8988T (cell line): ENCODE measurements at places on chromosomes 3 and 15.

- DNase-seq, result no peak
Measured at GRCh38 chr3:13556207-13556606, 7.3 kb downstream of the FBLN2 start.

GRCh38 chr15:79086814-79087213 lies 3.8 kb downstream of the RASGRF1 start:
- DNase-seq, result no peak

DNA sequence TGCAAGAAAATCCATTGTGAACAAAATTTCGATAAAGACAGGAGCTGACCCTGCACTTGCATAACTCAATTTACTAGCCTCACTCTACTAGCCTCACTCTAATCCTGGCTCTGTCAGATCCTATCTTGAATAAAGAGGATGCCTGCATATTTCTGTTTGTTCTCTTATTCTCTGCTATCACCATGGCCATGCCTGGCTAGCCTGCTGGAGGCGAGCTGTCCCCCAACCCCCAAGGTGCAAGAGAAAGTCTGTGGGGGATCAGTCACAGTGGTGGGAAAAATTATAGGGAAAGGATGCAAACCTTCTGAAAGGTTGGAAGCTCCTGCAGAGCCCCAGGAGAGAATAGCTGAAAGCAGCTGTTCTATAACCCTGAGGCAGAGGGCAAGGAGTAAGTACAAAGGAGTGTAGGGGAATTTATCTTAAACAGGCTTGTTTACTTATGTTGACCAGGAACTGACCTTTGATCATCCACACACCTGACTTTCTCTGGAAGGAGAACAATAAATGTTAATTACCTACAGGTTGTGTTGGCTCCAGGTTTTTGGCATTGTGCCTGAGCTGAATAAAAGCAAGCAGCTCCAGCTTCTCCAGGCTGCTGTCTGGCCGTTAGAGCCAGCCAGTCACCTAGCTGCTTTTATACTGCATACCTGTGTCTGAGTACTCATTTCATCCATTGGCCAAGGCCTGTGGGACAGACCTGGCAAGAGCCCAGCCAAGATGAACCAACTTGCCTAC lies 137.7 kb upstream of the RASGRP1 start:
- DNase-seq, result no peak

DNA sequence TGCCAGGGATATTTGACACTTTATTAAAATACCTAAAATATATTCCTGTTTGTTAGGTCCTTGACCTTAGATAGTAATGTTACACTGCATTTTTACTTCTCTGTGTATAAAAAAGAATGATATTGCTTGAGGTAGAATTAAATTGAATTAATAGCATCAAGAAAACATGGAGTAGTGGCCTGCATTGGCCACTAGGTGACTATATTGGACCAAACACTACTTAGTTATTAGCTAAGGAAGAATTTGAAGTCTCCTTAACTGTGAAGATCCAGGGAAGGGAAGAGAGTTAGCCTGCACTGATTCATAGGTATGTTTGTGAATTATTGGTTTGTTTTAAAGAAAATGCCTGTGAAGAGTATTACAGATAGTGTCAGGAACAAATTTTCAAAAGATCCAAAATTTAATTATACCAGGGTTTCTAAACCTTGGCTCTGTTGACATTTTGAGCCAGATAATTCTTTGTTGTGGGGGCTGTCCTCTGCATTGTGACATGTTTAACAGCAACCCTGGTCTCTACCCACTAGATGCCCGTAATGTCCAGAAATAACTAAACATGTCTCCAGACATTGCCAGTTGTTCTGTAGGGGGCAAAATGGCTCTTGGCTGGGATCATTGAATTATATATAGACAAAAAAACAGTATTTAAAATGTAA lies 103.6 kb upstream of the THSD4 start:
- DNase-seq, result no peak

DNA sequence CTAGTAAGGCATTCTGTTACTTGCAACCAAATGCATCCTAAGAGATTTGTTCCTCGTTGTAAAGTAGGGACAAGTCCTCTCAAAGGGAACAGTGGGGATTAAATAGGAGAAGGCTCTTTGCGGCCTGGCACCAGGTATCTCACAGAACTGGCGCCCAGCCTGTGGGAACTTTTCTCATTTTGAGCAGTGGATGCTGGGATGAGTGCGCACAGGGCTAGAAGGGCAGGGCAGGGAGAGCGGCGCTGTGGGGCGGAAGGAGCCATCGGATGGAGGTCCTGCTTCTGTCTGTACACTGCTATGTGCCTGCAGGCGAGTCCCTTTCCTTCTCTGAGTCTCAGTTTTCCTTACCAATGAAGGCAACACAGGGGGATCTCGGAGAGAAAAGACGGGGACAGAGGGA lies 50.6 kb downstream of the WNT7A start:
- DNase-seq, result no peak
